Natural killer cell (primary cell): ENCODE measurements at places on chromosomes 12 and 14.
A peak's percentile ranks its signal among the peaks of the same experiment; 100 is the strongest.

DNA sequence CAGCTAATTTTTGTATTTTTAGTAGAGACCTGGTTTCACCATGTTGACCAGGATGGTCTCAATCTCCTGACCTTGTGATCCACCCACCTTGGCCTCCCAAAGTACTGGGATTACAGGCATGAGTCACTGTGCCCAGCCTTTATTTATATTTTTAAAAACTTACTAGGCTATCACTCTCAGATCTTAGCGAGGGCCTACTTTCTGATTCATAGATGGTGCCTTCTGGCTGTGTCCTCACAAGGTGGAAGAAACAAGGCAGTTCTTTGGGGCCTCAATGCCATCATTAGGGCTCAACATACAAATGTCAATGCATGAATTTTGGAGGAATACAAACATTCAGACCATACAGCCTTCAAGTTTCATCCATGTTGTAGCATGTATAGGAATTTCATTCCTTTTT is 2.4 kb upstream of the DGLUCY start:
- DNase-seq, result no peak

DNA sequence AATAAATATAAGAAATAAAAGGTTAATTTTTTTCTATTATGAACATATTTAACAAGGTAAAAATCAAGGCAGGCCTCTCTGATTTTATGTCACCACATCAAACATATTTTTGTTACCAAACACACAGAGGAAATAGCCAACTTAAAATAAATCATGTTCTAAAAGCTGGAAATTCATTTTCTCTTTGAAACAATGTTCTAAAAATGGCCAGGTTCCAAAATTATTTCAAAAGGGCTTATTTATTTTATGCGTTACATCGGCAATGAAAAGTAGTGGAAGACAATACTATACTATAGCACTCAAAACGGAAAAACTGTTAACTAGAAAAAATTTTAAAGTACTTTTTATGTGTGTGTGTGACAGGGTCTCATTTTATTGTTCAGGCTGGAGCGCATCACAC is 24.0 kb upstream of the RASSF8 start:
- DNase-seq, result no peak

GRCh38 chr14:93132472-93133065 is 16.8 kb upstream of the ITPK1 start:
- peak; percentile 65 for DNase-seq

DNA sequence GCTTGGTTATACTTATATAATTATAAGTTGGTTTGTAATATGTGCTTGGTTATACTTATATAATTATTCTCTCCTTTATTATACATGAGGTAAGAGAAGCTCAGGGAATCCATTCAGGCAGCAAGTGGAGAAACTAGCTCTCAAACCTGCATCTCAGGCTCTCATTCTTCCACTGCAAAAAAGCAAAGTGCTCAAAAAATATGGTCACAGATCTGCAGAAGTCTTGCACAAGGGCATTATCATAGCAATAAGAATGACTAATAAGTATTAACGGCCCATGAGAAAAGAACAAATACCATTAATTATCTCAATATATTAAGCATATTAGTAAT is 476 bp upstream of the TRAFD1 start:
- no peak for DNase-seq

GRCh38 chr14:65103150-65103760 is 938 bp upstream of the MAX start:
- DNase-seq, result no peak

- no peak for DNase-seq
These were observed 241.7 kb upstream of the AMIGO2 start for GRCh38 chr12:47321436-47321835.

DNA sequence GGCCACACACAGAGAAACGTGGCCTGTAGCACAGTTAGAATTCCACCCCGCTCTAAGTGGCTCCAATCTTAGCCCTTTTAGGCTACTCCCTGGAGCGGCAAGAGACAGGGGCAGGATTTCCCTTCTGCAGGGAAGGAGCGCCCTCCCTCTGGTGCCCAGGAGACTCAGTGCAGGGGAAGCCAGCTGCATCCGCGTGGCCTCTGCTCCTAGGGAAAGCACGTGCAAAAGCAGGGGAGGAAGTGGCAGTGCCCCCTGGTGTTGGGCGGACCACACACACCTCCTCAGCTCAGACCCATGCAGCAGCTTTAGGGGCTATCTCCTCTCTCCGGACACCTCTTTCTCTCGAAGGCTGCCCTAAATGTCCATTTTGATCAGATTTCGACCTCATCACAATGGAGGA is 50.0 kb downstream of the SPRING1 start:
- DNase-seq, result peak; percentile 57

DNA sequence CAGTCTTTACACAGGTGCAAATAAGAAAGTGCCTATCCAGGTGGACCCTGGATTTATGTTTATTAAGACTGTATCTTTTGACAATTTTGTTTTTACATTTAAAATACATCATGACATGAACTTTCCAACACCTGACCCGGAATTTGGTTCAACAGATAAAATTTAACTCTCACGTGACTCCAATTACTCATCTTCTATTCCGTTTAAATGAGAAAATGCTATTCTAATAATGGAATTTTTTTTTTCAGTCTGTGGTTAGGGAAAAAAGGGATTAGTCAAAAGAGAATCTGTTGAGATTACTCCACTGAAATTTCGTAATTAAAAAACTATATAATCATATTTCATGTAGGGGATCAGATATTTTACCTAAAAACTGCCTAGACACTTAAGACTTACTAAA is 11.1 kb downstream of the VPS37B start:
- no peak for DNase-seq

DNA sequence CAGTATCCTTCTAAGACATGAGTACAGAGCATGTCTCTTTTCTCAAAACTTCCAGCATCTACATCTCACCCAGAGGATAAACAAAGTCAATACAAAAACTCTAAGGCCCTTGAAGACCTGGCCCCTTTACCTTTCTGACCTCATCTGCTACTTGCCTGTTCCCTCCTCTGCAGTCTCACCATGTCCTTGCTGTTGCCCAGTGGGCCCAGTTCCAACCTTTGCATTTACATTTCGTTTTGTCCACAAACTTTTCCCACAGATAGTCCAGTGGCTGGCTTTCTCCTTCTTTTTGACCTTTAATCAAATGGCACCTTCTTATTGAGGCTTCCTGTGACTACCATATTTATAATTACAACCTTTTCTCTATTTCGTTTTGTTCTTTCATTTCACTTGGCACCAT is 1.6 kb downstream of the IRAK4 start:
- DNase-seq, result no peak

GRCh38 chr12:62530596-62530995 is 64.0 kb downstream of the MON2 start:
- no peak for DNase-seq

- no peak for DNase-seq
These were observed 94.7 kb downstream of the TSPAN8 start for GRCh38 chr12:71063087-71063486.

- no peak for DNase-seq
These were observed 32.3 kb downstream of the EFCAB11 start for GRCh38 chr14:89922031-89922907.

DNA sequence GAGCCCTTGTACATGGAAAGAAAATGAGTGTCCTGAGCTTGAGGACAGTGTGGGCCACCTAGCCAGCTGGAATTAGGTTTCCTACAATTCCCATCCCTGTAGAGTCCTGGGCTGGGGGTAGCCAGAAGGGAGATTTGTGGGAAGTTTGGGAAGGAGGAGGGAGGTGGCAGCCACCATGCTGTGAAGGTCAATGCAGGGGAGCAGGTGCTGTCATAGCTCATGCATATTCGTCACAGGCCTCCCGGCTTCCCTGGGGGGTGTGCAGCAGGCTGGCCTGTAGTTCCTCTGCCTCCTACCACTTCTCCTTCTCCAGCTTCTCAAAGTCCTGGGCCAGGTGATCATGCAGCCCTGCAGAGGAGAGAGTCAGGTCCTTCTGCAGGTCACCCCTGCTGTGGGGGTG is 121.3 kb downstream of the TBX3 start:
- DNase-seq, result no peak

- no peak for DNase-seq
These were observed 2.6 kb upstream of the GSC start for GRCh38 chr14:94772548-94772947.

DNA sequence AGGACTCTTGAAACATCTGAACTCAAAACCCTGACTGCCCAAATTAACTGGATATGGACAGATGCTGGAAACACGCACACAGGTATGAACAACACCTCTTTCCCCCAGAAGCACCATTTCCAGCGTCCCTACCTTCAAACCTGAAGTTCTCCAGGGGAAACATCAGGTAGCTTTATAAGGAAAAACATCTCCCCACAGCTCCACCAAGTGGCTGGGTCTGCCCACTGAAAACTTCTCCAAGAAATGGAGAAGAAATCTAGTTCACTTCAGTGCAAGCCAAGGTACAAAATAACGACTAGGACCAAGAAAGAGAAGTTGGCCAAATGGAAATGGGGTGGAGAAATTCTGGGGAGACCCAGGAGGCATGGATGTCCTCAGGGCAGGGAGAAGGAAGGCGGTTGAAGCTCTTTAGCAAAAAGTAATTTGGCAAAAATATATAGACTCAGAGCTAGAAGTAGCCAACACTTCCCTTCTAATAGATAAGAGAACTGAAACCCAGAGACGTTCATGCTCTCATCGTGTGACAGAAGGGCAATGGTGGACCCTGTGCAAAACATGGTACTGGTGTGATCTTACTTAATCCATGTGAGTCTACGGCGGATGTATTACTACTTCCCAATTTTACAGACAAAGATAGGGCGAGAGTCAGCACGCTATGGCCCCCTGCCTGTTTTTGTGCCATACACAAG is 10.5 kb upstream of the NUAK1 start:
- DNase-seq, result no peak

DNA sequence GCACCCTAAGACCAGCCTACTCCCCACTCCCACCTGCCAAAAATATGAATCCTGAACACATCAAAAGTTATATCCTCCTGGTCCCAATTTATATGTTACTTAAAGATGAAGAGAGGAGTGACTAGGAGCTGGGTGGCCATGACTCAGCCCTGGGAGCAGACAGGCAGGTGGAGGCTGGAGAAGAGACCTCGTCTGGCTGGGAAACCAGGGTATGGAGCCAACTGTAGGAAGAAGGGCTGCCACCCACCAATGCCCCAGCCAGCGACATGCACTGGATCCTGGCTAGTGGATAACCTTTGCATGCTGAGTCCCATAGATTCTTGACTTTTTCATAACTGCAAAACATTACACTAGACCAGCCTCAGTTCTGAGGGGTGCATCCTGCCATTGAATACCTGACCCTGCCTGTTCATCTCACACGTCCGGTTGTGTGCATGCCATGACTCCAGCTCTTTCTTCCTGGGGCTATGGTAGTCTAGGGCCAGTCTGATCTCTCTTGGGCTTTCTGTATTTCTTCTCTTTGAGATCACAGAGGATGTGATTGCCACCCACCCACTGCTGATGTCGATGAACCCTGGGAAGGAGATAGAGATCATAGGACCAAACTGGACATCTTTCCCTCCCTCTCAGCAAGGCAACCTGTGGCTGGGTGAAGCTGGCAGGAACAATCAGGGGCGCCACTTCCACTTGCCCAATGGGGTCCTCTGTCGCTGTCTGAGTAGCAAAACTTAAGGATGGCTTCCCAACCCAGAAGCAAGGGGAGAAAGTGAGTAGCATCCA is 69.6 kb upstream of the DDX11 start:
- DNase-seq, result no peak

GRCh38 chr12:62963486-62964041 is 28.6 kb upstream of the PPM1H start:
- no peak for DNase-seq

- DNase-seq, result no peak
These were observed 338.3 kb downstream of the EMP1 start for GRCh38 chr12:13534645-13535398.

DNA sequence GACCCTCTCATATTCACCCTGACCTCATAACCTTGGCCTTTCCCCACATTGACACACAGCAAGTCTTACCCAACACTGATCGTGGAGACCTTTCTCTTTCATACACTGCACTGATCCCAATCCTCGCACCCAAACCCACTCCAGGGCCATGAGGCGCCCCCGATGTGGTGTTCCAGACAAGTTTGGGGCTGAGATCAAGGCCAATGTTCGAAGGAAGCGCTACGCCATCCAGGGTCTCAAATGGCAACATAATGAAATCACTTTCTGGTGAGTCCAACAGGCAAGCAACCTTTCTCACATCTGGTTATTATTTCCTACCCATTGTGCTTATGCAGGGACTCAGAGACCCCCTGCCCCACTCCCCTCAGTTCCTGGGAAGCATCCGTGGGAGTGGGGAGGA is 5.4 kb downstream of the MMP14 start:
- no peak for DNase-seq

DNA sequence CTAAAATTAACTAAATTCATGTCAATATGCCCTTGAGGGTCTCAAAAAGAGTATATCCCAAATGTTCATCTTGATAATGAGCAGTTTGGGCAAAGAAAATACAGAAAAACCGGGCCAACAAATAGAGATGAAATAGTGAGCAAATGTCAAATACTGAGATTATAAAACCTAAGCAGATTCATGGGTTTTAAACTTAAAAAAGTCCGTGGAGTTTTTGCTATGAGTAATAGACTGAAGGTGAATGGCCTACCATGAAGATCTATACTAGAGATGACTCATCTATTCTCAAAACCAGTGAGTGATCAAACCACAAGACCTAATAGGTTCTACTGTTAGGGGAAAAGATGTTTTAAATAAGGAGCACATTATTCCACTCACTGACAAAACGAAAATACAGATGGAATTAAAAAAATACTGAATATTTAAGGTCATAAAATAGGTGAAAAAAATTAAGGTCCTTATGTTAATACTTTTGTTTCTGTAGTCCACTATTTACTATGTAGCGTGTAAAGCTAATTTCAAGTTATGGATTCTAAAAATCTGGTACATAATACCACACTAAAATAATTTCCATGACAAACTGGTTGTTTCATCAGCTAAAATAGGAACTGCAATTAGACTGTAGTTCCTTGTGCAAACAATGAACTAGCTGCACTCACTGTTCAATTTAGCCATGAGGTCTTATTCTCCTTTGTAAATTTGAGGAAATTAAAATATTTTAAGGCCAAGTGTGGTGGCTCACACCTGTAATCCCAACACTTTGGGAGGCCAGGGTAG is 5.0 kb downstream of the HNRNPC start:
- peak; percentile 68 for DNase-seq

DNA sequence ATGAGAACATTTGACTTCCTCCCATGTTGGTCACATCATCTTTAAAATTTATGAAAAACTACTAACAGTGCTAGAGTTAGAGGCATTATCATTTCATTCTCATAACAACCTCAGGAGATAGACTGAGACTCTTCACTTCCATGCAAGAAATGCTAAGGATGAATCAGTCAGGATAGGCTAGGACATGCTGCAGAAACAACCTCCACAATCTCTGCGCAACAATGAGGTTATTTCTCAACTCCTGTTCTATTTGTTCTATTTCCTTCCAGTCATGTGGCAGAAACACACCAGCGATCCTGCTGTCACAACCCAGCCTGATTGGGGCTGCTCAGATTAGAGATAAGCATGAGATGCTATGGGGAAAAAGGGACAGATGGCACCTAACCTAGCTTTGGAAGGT is 49.0 kb upstream of the TMEM263 start:
- DNase-seq, result no peak

GRCh38 chr12:79250186-79250585 is 385.6 kb downstream of the SYT1 start:
- no peak for DNase-seq

GRCh38 chr14:100472094-100472455 is 115.1 kb downstream of the BEGAIN start:
- no peak for DNase-seq
